ENCODE measurements at places on chromosomes 12 and 14. TPM values are rescaled to one million over a fixed set of nuclear protein-coding genes. Genes with fewer than 3 reads are reported as not detected.
A peak's percentile ranks its signal among the peaks of the same experiment; 100 is the strongest.

Gene ALDH1L2
- 6.0 TPM for total RNA-seq

DNA sequence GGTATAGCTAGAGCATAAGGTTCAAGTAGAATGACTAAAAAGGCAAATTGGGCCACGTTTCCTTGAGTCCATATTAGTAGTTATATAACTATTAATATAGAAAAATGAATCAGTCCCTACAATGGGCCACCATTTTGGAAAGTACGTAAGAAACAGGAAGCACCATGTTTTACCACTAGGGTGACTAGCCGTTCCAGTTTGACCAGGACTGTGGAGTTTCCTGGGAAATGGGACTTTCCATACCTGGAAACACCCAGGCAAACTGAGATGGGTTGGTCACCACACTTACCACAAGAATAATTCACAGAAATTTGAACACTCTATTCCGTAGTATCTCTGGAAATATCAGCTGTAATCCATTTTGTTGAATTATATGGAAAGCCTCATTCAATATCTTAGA lies 2.1 kb upstream of the MAGOHB start:
- ATAC-seq, result no peak

- ATAC-seq, result no peak
Measured at GRCh38 chr12:53571295-53571694, 54.9 kb downstream of the ATF7 start.

Gene ABCD4
- 18.1 TPM for total RNA-seq

- no peak for ATAC-seq
Measured at GRCh38 chr14:31021576-31021949, 3.9 kb upstream of the AP4S1 start.

Gene SELPLG
- 0.76 TPM for total RNA-seq

- no peak for ATAC-seq
Measured at GRCh38 chr12:128994856-128995255, 141.6 kb downstream of the GLT1D1 start.

GRCh38 chr12:113322343-113322742 lies 12.6 kb downstream of the SLC8B1 start:
- ATAC-seq, result peak; percentile 82

GRCh38 chr14:97267509-97267908 lies 470.3 kb downstream of the VRK1 start:
- no peak for ATAC-seq

Data from esophagus mucosa (tissue), 1 donor.